Activated T-cell treated with anti-CD3 and anti-CD28 coated beads, Interleukin-2, amount 50 U/mL, for 4 hours (primary cell): ENCODE measurements at places on chromosomes 2 and 18.

DNA sequence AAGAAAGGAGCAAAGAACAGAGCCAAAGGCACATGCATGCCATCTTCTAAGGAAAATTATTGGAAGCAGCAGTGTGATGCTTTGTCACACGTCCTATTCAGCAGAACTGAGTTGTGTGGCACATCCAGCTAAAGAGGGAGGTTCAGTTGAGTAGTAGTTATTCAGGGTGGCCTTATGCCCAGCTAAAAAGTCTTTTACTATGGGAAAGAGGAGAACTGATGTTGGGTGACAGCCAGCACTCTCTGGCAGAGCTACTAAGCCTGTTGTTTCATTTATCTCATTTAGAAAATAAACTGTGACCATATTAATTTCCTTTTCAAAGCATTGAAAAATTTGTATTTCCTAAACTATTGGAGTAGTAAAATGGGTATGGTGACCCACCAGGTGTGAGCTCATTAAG lies 18.5 kb downstream of the ITGA6 start:
- no peak for DNase-seq

GRCh38 chr2:192411755-192412154 lies 217.0 kb upstream of the TMEFF2 start:
- DNase-seq, result no peak

DNA sequence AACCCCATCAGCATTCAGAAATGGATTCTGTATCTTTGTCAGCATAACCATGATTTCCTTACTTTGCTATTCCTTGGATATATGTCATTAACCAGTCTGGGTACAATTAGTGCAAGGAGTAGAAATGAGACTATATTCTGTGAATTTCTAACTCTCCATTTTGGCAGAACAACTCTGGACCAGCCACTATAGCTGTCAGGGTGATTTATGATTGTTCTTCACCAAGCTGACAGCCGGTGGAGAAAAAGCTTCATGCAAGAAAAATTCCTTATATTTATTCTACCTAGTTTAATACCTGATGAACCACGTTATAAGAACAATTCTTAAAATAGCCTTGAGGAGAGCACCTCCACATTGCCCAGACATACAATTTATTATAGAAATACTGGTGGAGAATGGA lies 431.2 kb upstream of the TCF4 start:
- no peak for DNase-seq

DNA sequence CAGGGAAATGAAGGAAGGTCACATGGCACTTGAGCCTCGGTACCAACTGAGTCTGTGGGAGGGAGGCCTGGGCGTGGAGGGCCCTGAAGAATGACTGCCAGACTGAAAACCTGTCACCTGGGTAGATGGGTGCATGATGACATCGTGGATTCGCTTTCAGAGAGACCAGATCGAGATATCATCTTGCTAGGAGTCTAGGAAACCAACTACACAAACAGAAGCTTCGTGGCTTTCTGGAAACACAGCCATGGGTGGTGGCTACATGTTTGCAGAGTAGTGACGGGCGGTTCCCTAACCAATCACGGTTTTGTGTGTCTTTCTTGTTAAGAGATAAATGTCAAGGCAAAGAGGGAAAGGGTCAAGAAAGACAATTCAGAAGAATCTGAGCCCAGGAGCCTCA lies 155.0 kb downstream of the EIPR1 start:
- peak; percentile 30 for DNase-seq

DNA sequence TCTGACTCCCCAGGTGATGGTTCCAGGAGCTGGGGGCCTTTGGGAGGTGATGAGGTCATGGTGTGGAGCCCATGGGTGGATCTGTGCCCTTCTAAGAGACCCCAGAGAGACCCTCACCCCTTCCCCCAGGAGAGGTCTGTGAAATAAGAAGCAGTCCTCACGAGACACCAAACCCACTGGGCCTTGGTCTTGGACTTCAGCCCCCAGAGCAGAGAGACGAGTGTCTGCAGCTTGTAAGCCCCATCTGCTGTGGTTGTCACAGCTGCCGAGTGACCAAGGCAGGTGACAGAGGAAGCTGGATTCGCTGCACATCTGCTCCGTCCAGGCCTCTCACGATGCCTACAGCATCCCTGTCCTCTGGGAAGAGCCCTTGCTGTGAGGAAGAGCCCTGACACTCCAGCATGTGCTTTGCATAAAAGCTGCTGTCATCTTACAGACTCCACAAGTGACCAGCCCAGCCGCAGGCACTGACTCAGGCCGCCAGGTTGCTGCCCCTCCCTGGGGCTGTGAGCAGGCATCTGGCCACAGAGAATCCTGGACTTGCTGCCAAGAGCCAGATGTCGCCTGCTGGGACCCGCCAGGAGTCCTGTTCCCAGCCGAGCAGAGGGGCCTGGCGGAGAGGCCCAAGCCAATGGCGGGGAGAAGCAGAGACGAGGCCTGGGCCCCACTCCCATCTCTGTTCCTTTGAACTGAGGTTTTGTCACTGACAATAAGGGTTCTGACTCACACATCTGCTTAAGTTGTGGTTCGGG lies 150.8 kb downstream of the PXDN start:
- DNase-seq, result no peak

- DNase-seq, result no peak
These were observed 628 bp upstream of the PTPN2 start for GRCh38 chr18:12884406-12885323.

DNA sequence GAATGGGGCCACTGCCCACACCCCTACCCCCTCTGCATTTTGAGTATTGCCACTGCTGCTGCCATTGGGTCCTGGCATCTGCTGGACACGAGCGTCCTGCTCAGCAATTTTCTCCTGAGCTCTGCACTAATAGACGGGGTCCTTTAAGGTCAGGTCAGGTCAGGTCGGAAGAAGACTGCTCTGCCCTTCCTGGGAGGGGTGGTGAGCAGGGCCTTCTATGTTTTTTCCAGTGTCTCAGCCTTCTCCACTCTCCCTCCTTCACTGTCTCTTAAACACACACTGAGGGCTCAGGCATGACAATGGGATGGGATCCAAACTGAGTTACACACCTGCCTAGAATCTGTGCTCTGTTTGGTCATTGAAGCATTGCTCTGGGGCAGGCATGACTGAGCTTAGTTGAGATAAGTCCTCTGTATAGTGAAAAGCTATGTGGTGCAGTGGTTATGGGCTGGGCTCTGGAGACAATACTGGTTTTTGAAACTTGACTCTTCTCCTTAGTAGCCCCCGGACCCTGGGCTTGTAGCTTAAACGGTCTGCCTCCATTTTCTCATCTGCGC lies 10.6 kb downstream of the MYO1B start:
- DNase-seq, result no peak

DNA sequence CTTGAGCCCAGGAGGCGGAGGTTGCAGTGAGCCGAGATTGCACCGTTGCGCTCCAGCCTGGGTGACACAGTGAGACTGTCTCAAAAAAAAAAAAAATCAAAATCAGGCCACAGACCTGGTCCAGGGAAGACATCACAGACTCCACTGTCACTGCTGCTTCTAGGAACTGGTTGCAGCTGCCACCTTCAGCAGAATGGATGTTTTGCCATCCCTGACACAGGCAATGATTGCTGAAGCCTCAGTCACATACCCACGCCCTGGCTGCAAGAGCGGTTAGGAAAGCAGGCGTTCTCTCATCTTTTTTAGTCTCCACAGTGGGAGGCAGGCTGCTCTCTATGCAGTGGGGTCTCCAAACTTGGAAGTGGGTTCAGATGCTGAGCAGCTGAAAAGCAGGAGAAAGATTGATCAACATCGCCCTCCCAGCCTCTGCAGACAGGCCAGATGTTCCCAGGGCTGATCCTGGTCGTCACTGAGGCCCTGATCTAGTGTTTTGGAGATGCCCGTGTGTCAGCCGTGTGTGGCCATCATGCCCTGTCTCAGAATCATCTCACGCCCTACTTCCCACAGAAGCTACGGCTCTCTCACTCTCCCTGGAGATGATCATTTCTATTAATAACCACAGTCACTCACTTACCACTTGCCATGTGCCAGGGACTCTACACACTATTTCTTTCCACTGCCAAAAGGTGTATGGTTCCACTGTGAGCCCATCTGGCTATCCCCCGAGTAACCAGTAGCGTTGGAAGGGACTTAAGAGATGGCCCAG lies 91.8 kb downstream of the PLB1 start:
- DNase-seq, result no peak

DNA sequence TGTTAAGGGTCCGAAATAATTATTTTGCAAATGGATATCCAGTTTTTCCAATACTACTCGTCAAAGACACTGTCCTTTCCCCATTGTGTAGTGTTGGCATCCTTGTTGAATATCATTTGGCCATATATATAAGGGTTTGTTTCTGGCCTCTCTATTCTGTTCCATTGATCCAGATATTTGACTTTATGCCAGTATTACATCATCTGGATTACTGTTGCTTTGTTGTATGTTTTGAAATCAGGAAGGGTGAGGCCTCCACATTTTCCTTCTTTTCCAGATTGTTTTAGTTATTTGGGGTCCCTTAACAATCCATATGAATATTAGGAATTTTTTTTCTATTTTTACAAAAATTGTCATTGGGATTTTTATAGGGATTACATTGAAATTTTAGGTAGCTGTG lies 244.1 kb downstream of the GPD2 start:
- no peak for DNase-seq

GRCh38 chr2:121530212-121530705 lies 421 bp upstream of the RNU4ATAC start:
- DNase-seq, result peak; percentile 83

- no peak for DNase-seq
These were observed 5.8 kb upstream of the CCDC88A start for GRCh38 chr2:55425431-55425831.

DNA sequence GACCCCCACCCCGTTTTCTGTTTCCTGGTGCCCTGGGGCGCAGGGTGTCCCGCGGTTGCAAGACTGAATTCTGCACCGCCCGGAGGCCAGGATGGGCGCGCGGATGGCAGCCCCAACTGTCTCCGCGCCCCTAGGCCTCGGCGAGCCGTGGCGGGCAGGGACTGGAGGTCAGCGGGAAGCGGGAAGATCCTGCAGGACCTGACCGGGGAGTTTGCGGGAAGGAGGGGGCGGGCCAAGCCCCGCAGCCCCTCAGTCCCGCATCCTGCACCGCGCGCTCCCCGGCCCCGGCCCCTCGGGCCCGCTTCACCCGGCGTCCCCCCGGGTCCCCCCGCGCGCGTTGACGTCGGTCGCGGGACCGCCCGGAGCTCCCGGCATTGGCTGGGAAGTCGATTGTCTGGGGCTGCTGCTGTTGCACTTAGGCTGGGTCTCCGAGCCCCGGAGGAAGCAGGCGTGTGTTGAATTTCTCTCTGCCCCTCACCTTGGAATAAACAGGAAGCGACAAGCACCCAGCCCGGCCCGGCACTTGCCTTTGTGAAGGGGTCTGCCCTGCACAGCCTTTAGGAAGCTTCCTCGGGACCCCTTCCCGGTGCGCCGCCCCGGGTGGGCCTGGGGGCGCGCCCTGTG lies at the start of gene LDLRAD4:
LDLRAD4 (plus strand) TSS at position 393 of the 624 bp plus-strand sequence.
- DNase-seq, result peak; percentile 35

DNA sequence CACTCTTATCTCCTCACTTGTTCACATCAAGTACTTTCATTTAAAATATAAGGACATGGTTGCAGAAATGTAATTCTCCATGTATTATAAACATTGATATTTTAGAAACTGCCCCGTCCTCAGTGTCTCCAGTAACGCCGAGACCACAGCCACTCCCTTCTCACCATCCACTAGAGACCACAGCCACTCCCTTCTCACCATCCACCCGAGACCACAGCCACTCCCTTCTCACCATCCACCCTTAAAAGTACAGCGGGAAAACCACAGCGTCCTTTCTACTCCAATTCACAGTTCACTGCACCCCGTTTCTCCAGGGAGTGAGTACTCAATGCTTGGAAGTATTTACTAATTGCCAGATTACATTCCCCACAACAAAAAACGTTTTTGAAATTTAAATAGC lies 1452.2 kb upstream of the ACVR2A start:
- DNase-seq, result no peak

DNA sequence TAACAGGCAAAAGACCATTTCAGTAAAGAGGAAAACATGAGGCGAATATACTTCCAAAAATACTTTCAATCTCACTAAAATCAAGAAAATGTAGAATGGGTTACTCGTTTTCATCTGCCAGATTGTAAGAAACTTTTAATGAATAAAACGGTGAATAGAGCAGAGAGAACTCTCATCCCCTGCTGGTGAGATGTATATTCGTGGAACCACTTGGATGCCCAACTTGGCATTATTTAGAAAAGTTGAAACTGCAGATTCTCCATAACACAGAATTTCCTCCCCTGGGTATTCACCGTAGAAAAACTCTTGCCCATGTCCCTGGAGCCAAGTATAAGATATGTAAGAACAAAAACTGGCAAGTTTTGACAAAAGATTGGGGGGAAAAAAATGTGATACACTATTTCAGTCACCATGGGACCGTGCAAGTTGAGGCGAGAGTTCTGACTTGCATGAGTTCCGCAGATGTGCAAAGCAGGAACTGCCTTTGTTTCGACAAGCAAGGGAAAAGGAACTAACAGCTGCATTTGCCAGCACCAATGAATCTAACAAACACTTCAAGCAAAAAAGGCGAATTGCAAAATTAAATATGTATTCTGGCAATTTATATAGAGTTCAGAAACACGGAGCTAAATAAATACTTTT lies 14.8 kb downstream of the TIMM21 start:
- DNase-seq, result no peak

GRCh38 chr2:229873123-229873581 lies 48.7 kb downstream of the TRIP12 start:
- no peak for DNase-seq

DNA sequence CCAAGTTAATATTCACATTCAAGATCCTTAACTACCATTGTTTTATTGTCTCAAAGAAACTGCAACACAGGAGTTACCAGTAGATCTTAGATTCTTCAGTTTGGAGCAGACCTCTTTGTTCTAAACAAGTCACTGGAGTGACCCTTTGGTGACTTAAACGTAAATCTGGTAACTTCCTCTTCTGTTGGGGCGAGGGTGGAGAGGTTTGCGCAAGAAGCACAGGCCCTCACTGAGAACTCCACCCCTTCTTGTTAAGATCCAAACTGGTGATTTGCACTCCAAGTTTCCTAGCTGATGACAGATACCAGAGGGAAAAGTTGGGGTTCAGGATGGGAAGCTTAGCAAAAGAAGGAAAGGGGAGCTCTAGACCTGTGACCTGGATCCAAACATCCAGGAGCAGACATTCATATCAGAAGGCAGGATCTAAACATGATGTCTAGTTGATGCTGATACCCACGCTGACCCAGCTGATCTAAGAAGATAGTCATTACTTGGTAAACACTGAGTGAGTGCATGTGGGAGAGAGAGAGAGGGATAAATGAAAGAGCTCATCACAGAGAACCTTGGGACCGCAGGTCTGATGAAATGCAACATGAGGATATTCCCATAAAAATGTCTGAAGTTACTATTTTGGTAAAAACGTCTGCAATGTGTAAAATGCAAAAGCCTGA lies 256.0 kb downstream of the CDH20 start:
- DNase-seq, result no peak

GRCh38 chr18:13376841-13377351 lies 158.3 kb downstream of the LDLRAD4 start:
- DNase-seq, result peak; percentile 68

- DNase-seq, result no peak
These were observed 1.1 kb downstream of the DNAJC27 start for GRCh38 chr2:24970483-24971285.

DNA sequence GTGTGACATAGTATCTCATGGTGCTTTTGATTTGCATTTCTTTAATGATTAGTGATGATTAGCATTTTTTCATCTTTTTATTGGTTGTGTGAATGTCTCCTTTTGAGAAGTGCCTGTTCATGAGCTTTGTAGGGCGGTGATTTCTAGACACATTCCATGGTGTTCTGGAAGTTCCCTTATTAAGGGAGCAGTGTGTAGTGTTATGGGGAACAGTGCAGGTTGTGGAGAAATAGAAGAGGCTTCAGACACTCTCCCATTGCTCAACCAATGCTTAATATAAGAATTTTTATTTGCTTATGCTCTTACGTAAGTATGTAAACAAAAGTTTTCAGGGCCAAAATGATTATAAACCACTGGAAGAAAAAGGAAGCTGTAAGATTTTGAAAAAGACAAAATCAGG lies 34.7 kb downstream of the MMADHC start:
- no peak for DNase-seq
